ENCODE measurements at places on chromosomes 13 and 19. TPM values are rescaled to one million over a fixed set of nuclear protein-coding genes. Genes with fewer than 3 reads are reported as not detected.

The FREM2 gene
- total RNA-seq, result 16.1 TPM

DNA sequence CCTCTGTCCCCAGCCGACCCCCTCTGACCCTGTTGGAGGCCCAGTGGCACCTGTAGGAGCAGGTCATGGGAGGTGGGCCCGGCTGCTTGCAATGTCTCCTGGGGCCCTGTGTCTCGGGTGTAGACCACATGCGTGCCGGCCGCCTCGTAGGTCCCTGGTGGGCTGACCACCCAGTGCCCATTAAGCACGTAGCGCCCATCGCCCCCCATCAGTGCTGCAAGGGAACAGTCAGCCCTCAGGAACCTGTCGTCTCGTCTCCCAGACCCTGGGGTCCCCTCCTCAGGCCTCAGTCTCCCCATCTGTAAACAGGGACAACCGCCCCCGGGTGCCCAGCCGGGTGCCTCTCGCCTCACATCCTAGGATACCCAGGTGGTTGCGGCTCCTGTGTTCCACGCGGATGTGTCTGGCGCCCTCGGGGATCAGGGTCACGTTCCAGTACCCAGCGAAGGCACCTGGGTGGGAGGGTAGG lies 5.6 kb downstream of the ADAMTSL5 start:
- no peak overlapping the region for H3K27ac ChIP-seq
- no peaks in the 10 kb centered on the region for H3K36me3 ChIP-seq
- H3K4me1 ChIP-seq, result peaks cover 7% of the 10 kb centered on the region
- no peak for DNase-seq

DNA sequence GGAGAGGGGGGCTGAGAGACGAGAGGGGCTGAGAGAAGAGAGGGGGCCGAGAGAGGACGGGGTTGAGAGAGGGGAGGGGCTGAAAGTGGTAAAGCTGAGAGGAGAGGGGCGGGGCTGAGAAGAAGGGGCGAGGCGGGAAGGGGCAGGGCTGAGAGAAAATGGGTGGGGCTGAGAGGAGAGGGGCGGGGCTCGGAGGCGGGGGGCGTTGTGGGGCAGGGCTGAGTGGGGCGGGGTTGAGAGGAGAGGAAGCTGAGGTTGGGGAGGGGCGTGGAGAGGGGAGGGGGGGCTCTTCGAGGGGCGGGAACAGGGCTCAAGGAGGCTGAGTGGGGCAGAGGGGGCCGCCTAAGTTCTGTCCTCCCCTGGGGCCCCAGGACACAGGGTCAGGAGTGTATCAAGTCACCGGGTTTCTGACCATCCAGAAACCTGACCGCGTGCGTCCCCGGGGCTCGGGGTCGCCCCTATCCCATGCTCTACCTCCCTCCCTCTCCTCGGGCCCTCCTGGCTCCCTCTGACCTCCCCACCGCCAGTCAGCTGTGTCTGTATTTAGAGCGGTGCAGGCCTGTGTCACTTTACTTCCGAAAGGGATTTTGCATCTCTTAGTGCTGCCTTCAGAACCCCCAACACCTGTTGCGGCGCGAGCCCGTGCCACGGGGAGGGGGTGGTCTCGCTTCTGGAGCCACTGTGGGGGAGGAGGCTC lies 38.6 kb upstream of the SEMA6B start:
- H3K27ac ChIP-seq, result peak overlapping the region; percentile 53
- no peaks in the 10 kb centered on the region for H3K4me1 ChIP-seq
- H3K36me3 ChIP-seq, result no peaks in the 10 kb centered on the region
- H3K4me3 ChIP-seq, result no peak overlapping the region

DNA sequence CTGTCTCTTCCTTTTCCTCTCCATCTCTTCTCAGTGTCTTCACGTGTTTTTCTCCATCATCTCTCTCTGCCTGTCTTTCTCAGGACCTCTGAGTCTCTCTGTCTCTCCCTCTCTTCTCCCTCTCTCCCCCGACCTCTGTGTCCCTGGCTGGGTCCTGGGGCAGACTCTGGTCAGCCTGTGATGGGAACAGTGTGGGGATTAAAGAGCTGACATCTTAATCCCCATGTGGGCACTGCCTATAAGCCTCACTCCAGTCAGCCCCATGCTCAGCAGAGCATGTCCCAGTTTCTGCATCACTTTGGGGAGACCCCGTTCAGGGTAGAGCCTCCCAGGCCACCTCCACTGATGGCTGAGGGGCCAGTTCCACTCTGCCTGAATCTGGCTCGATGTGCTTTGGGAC lies 16.2 kb downstream of the EGLN2 start:
- no peak overlapping the region for H3K4me3 ChIP-seq
- no peak for DNase-seq
- H3K36me3 ChIP-seq, result no peaks in the 10 kb centered on the region
- no peaks in the 10 kb centered on the region for H3K27me3 ChIP-seq

The SLC27A1 gene
- 18.5 TPM for total RNA-seq

GRCh38 chr13:106453101-106453500 lies 82.4 kb downstream of the EFNB2 start:
- no peaks in the 10 kb centered on the region for H3K27me3 ChIP-seq
- no peaks in the 10 kb centered on the region for H3K4me1 ChIP-seq
- H3K27ac ChIP-seq, result no peak overlapping the region

All from endodermal cell (in vitro differentiated cells).